ENCODE measurements at places on chromosomes 6 and 20.

- no peak for DNase-seq
Measured at GRCh38 chr20:62640870-62641269, 1.4 kb upstream of the SLCO4A1 start.

DNA sequence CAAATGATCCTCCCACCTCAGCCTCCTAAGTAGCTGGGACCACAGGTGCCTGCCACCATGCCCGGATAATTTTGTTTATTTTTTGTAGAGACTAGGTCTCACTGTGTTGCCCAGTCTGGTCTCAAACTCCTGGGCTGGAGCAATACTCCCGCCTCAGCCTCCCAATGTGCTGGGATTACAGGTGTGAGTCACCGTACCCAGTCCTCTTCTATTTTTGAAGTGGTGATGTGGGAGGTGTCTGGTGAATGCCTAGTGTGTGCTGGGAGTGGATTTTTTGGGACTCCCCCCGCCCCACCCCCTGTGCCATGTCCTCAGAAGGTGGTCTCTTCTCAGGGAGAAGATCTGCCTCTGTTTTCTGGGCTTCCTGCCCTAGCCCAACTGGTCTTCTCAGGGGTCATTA lies 47.9 kb upstream of the CLDN20 start:
- DNase-seq = no peak

DNA sequence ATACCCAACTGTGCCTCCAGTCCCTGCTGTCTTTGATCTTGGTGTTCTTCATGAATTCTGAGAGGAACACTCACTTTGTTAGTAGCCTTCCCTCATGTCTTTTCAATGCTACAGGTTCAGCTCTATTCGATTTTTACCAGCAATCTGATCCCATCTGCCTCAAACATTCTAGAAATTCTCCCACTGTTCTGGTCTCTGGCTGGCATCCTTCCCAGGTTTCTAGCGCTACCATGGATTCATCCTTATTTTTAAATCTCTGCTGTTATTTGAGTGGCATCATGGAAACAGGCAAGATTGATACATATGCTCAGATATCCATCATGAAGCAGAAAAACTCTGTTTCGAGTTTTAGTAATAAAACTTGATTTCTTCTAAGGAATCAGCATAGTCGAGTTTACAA lies 94.8 kb downstream of the GRM1 start:
- DNase-seq = no peak

- no peak for DNase-seq
Measured at GRCh38 chr6:89980353-89980752, 86.1 kb downstream of the GJA10 start.

GRCh38 chr6:6651335-6651734 lies 62.8 kb downstream of the LY86 start:
- no peak for DNase-seq

- no peak for DNase-seq
Measured at GRCh38 chr6:3296537-3296936, 37.8 kb downstream of the PSMG4 start.

DNA sequence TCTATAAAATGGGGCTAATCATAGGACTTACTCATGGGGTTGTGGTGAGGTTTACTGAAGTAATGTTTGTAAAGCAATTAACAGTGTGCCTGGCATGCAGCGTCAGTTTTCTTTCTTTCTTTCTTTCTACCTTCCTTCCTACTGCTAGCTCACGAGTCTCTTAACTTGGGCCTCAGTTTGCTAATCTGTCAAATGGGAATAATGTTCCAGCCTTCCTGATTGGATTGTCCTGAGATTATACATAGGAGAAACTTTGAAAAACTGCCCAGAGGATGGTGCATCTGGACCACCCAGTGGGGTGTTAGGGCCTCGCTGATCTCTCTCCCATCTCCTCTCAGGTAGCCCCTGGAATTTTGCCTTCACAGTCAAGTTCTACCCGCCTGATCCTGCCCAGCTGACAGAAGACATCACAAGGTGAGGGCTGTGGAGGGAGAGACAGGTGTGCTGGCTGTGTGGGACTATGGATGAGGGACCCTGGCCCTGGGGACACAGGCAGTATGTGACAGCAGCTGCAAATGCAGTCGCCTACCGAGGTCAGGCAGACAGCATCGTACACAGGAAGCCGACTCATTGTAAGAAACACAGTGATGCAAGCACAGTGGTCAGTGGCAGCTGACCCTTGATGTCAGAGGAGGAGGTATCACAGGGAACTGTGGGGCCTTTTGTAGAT lies 27.5 kb downstream of the EPB41L1 start:
- no peak for DNase-seq

- no peak for DNase-seq
Measured at GRCh38 chr20:22312744-22313346, 271.5 kb downstream of the FOXA2 start.

DNA sequence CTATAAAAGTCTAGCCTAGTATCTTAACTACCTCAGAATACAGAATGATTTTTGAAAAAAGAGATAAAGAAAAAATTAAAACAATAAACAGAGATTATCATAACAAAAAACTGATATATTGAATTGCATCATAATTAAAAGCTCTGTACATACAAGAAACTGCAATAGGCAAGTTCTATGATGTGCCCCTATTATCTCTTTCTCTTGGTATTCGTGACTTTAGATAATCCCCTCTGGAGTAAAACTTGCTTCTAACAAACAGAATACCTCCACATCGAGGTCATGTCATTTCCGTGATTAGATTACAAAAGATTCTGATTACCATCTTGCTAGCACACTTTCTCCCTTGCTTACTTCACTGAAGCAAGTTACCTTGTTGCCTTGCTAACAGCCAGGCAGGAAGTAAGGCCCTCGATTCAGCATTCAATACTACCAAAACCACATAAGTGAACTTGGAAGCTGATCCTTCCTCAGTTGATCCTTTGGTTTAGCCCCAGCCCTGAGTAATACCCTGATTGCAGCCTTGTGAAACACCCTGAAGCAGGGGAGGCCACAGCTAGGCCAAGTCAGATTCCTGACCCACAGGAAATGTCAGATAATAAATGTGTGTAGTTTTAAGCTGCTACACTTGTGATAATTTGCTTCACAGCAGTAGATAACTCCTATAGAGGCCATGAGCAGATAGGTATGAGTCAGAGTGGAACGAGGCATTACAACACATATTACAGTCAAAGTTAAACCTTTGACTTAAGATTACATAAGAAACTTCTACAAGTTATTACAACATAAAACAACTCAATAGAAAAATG lies 53.7 kb upstream of the TMX4 start:
- DNase-seq = no peak

- DNase-seq = no peak
Measured at GRCh38 chr6:35299674-35300073, 2.1 kb downstream of the DEF6 start.

DNA sequence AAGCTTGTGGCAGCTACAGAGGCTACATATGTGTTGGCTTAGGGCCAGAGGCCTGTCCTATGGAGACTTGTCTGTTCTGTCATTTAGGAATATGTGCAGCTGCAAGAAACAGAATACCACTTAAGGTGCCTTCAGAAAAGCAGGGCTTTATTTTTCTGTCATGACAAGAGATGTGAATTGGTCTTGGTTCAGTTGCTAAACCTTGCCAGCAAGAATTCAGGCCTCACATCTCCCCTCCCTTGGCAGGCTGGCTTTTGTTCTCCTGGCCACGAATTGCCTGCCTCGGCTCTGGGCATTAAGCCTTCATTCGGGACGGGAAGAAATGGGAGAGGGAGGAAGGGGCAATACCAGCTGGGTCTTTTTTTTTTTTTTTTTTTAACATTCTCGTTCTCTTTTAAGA lies 82.4 kb upstream of the TGM3 start:
- no peak for DNase-seq

DNA sequence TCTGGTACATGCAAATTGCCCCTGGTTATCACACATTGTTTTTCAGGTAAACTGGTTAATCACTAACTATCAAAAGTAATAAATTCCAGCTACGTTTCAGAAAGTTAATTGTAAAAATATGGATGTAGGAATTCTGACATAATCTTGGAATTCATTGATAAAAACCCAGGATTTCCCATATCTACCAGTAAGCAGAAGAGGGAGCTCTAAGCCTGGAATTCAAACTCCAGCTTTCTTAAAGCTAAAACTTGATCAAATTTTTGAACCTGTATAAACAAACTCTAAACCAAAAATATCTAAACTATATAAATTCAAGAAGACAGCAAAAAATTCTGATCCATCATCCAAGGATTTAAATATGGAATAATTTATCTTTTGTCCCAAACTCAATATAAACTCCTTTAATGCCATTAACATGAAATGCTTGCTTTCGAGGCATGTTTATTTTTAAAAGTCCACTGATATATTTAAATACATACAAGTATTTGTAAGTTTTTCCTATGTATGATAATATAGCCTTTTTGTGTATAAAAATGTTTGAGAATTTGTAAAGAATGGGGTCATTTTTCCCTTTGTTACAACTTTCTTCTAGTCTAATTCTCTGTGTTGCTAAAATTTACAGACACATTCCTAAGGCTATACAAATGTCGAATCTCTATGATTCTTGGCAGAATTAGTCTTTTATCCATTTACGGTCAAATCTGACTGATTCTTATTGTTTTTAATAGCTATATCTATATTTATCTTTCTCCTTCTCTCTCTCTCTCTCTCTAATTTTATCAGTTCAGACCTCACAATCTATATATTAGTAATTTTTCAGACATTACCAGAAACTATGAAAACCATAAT lies 91.4 kb upstream of the RNF217 start:
- DNase-seq = no peak

DNA sequence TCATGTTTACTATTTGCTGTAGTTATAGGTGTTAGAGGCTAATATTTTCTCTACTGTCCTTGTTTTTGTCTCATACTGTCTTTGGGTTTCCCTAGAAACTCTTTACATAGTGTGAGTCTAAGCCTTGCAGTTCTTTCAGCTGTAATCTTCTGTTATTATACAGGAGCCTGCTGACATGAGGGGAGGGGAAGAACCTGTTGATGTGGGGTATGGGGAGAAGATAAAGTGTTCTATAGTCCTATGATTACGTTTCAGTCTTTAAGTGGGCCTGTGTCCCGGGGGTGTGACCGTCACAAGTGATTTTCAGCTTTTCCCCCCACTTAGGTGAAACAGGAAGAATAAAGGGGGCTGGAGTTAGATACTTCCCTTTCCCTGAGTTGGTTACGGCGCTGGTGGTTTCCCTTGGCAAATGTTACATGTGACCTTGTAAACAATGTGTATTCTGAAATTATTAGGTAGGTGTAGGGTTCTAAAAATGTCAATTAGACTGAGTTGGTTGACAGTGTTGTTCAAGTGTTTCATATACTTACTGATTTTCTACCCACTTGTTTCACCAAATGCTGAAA lies 41.3 kb downstream of the REV3L start:
- DNase-seq = no peak

- DNase-seq = no peak
Measured at GRCh38 chr6:30349421-30350177, 4.6 kb downstream of the RPP21 start.

- no peak for DNase-seq
Measured at GRCh38 chr6:148370176-148370575, 27.5 kb downstream of the SASH1 start.

- no peak for DNase-seq
Measured at GRCh38 chr20:37798312-37798711, 104.5 kb downstream of the CTNNBL1 start.

DNA sequence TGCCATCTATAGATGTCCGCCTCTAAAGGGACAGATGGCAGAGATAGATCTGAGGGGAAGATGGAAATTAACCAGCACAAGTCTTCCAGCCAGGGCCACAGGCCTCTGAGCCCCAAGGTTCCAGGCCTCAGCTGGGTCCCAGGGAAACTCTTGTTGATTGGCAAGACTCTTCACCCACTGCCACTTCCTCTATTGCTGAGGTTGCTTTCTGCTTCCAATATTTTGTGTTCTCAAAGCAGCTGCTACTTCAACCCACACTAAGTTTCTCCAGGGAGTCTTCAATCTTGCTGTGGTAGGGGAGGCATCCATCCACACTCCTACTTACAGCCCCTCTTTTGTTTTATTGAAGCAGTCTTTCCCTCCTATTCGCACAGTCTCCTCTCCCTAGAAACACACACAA lies 36.4 kb upstream of the SASH1 start:
- DNase-seq = no peak

GRCh38 chr20:11970243-11970836 lies 52.6 kb downstream of the BTBD3 start:
- no peak for DNase-seq

GRCh38 chr6:34573567-34574183 lies 17.5 kb upstream of the SPDEF start:
- DNase-seq = no peak

DNA sequence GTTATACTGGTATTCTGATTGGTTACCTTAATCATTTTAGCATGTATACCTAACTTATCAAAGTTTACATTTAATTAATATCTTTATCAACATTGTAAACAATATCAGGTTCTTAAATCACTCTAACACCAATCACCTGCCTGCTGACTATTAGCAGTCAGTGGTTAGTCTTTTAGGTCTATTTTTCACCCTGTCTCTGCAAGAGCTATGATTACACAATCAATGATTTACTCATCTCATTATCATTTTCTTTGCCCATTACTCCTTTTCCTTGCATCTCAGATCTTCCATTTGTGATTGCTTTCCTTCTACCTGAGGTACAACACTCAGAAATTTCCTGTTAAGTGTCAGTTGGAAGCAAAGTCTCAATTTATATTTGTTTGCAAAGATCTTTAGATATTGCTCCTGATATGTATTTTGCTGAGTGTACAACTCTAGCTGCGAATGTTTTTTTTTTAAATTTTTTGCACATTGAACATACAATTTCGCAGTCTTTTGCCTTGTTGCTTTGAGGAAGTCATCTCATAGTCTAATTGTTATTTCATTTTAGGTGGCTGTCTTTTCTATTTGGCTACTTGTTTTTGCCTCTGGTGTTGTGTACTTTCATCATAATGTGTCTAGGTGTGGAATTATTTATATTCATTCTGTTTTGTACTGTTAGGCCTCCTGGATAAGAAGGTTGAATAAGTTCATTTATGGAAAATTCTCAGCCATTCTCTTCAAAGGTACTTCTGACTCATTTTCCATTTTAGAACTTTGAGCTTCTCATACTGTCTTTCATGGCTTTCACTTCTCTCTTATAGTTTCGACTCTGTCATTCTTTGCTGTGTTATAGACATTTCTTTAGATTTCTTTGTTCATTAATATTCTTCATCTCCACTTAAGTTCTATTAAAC lies 104.9 kb upstream of the CEP162 start:
- no peak for DNase-seq

DNA sequence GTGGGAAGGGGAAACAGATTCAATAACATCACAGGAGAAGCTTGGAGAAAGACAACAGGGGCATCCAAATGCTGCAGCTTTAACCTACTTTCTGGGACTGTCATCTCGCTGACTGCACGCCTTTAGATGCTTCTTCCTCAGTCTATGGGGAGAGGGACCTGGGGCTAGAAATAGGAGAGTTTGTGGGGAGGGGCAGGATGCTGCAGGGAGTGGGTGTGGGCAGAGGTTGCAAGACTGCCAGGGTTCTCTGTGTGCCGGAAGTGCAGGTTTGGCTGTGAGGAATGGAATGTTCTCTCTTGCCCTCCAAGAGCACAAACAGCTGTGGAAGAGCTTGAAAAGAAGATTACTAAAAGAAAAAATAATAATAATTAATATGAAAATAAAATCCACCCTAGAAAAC lies 93.2 kb downstream of the FOXO3 start:
- no peak for DNase-seq

GRCh38 chr6:10460096-10460495 lies 45.2 kb upstream of the TFAP2A start:
- no peak for DNase-seq

- DNase-seq = no peak
Measured at GRCh38 chr20:48834278-48834677, 6.5 kb upstream of the PREX1 start.

Data from activated gamma-delta T cell (primary cell).